Type B pancreatic cell (in vitro differentiated cells): ENCODE measurements at places on chromosomes 16 and 17. TPM values are rescaled to one million over a fixed set of nuclear protein-coding genes. Genes with fewer than 3 reads are reported as not detected.

DNA sequence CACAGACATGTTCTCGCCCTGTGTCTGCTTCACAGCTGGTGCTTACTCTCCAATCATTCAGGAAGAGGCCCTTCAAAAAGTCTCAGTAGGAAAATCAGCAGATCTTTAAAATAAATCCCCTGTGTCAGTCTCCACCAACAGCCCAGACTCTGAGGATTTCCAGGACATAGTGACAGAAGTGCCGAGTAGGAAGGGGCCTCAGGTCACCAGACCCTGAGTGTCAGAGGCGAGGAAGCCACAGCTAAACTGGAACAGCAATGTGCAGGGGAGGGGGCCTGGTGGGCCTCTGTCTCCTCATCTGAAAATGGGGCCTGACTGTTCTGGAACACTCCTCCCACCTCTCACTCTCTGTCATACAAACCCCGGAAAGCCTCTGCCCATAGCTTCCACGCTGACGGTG, 6.3 kb downstream of the CACNG4 start:
- no peak for DNase-seq

DNA sequence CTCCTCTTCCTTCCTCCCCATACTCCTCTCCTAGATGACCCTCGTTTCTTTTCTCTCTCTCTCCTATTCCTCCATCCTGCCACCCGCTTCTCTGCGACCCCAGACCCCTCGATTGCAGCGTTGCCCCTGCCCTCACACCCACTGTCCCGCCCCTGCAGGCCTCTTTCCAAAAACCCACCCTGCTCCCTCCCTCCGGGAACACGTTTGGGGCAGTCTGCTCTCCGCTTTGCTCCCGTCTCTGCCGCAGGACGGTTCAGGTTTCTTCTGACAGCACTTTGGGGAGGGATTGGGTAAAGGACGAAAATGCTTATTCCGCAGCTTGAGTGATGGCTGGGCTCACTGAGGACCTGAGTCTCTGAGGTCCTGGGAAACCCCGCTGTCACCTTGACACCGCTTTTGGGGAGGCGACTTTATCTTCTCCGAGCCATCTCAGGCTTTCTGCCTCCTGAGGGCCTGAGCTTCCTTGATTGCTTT, 690 bp downstream of the NDE1 start:
- DNase-seq, result no peak

GRCh38 chr17:40993839-40994238, at the start of gene KRTAP3-3:
TSS of gene KRTAP3-3 (minus strand) at chr17:40994164. CDS start at chr17:40994097, 67 bp downstream.
- no peak for DNase-seq

DNA sequence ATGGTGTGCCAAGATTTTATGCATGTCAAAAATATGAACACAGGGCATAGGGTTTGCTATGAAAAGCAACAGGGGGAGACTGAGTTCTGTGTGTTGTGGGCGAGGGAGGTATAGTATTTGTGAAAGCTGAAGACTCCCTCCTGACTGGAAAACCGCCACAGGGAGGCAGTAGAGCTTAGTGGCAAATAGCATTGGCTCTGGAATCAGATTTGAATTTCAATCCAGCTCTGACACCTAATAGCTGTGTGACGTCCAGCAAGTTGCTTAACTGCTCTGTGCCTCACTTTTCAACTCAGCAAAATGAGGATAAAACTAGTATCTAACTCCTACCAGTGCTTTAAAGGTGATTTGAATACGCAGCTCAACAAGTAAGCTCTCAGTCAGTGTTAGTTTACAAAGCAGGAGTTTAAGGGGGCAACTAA, 22.0 kb downstream of the KPNA2 start:
- DNase-seq, result no peak

- DNase-seq, result peak; percentile 67
Observed at GRCh38 chr17:50027172-50027880, 28.6 kb upstream of the ITGA3 start.

GRCh38 chr17:40568074-40568836, 3.0 kb upstream of the CCR7 start:
- DNase-seq, result no peak

DNA sequence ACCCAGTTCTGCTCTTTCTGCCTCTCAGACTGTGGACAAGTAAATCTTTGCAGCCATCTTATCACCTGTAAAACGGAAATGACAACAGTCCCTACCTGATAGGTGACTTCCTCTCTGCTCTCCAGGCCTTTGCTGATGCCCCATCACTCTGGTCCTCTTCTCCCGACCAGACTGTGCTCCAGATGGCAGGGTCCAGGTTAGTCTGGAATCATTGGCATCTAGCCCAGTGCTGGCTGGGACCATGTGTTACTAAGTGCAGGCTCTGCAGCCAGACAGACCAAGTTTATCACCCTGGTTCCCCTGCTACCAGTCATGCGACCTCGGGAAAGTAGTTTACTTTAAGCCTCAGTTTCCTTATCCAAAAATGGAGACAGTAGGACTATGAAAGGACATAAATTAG, 1.8 kb upstream of the NUBP1 start:
- DNase-seq, result no peak

- no peak for DNase-seq
Observed at GRCh38 chr17:81365601-81366585, 29.4 kb upstream of the BAHCC1 start.

DNA sequence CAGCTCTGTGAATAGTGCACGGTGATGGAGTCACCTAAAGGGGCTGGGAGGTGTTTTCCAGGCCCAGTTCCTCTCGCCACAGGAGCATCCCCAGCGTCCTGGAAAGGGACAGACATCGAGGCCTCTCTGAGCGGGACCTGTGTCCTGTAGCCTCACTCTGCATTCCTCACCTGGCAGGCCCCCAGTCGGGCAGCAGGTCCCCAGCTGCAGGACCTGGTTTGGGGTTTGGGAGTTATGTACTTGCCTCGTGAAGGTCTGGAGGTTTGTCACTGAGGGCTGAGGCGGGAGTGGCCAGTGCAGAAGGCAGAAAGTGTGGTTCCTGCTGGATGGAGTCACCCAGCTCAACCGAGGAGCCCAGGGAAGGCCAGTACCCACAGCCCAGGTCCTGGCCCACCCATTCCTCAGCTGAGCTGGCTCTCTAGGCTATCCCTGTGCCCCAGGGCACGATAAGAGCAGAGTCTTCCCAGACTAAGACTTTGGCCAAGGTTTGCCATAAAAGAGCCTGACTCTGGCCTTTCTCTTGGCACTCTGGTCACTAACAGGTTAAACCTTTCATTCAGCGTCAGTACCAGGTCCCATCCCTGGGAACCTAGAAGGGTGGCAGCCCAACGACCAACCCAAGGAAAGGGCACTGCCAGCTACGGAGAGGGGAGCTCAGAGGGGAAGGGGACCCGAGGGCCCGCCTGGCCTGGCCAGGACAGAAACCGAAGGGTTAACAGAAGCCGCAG, 24.4 kb downstream of the TBX4 start:
- DNase-seq, result no peak

DNA sequence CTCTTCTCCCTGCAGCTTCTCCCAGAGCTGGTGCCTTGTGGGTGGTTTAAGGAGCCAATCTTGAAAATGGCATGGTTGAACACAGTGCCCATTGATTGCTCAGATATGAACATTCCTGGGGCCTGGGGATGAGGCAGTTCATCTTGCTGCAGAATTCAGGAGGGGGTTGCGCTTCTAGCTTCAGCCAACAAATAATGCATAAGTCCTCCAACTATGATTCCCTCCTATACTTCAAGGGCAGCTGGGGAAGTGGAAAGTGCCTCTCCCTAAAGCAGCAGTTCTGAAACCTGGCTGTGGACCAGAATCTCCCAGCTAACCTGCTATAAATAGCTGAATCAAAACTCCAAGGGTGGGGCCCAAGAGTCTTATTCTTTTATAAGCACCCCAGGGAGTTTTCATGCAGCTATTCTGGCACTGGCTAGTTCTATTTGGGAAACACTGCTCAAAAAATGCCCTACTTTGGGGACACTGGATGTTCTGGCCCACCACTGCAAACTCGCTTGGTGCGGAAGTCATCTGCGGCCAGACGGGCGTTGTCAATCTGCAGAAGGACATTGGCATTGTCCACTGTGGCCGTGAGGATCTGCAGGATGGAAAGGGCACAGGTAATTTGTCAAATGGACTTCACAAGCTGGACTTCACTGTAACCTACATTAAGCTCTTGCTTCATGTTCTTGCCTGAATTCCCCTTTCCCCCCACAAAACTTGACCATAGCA, 130.3 kb downstream of the CCDC144A start:
- peak; percentile 52 for DNase-seq

The DHRS7C gene
- not detected in 2 replicates for total RNA-seq

The KRTAP4-9 gene
- not detected in 2 replicates for total RNA-seq

The GAS2L2 gene
- total RNA-seq, result 0.22 TPM in 1 of 2 replicates, not detected in the other

The POLR2A gene
- 175 and 244 TPM in 2 replicates for total RNA-seq

The TBC1D3I gene
- total RNA-seq, result 0.24 TPM in 2 replicates

The TBC1D24 gene
- 15.6 and 22.1 TPM in 2 replicates for total RNA-seq
